Left lung (tissue), 14 donors: ENCODE measurements at places on chromosomes 1 and 21.

DNA sequence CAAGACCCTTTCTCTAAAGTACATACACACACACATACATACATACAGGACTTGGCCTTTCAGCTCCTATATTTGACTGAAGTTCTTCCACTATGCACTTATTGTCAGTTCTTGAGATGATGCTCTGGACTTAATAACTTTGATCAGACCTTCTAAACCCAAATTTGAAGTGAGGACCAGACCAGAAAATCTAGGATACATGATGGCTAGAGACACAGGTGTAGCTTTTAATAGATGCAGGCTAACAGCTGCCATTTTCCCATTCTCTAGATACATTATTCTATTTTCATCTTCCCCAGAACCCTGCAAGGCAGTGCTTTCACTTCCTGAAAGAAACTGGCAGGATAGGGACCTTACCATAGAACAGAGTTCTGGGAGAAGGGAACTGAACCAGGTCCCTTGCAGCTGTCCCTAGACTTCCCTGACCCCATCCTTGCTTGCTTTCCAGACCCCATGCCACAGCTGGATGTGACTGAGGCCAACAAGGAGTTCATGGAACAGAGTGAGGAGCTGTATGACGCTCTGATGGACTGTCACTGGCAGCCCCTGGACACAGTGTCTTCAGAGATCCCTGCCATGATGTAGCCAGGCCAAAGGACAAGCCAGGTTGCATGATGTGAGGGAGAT, 14.9 kb upstream of the RAB42 start:
- DNase-seq: no peak

DNA sequence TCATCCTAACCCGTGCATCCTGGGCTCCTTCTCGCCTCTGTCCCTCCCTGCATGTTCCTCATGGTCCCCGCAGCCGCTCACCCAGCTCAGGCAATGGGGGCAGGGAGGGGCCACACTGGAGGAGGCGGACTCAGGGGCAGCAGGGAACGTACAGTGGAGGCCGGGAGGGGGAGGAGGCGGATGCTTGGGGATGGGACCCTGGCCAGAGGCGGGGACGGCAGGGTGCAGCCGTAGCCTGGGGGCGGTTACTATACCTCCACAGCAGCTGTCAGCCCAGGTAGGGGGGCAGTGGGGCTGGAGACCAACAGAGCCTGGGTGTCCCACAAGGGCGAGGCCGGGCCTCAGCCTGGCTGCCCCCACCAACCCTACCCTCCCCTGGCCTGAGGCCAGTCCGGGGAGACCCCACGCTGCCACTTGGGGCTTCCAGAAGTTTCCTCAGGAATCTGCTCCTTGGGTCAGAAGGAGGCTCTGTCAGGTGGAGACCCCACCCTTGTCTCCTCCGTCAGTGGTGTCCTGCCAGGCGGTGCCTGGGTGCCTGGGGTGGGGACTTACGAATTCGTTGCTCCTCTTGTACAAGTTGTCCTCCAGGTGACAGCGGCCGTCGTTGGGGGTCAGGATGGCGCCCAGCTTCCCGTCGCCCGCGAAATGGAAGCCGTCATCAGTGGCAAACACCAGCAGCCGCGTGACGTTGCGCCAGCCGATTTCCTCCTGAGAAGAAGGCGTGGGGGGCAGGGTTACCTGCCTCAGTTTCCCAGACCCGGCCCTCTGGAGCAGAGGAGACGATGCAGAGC, 20.7 kb downstream of the ITGB2 start:
- DNase-seq: peak; percentile 74

- no peak for DNase-seq
These were observed 161.6 kb upstream of the KLHDC7A start for GRCh38 chr1:18319099-18319498.

DNA sequence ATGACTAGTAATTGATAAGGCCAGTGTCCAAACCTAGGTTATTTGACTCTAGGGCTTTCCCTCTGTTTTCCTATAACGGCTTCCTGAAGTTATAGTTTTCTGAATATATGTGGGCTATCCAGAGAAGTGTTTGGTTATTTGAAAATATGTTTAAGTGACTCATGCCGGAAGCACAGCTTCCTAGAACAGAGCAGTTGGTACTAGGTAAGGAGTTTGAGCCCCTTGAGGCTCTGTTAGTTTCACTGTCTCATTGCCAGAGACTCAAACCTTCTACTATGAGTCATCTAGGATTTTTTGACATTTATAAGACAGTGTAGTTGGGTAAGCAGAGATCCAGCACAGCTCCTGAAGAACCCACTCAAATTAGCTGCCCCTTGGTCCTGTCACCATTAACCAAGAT, 27.1 kb upstream of the LEPR start:
- DNase-seq: no peak

DNA sequence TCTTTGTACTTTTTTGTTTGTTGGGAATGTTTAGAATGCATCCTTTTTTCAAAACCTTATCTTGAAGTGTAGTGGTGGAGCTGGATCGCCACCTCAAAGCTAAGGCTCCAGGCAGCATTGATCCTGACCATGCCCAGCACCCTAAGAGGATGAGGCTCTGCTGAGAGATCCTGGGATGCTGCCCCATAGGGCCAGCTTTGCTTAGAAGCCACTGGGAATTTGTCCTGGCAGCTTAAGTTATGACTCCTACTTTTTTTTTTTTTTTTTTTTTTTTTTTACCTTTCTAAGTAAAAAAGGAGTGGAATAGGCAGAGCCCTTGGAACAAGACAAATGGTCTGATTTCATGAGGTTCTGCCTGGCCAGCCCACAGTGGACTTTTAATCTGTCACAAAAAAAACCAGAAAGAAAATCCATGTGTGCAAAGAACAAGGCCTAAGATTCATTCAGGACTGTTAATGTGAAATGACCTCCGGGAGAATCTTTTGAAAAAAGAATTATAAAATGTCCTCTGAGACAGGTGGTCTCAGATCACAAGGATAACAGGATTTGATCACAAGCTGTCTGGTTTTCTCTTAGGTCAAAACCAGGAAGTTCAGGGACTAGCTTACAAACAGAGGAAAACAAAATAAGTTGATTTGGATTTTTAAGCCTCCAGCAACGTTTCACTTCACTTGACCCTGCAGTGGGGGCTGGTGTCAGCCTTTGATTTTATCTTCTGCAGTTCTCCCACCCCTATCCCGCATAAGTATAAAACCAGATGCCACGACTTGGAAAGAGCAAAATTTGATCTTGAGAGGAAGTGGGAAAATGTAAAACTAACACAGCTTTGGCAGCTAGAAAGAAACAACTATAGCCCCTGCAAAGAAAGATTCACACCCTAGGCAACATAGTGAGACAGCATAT, 25.9 kb upstream of the RAP1A start:
- DNase-seq: no peak

DNA sequence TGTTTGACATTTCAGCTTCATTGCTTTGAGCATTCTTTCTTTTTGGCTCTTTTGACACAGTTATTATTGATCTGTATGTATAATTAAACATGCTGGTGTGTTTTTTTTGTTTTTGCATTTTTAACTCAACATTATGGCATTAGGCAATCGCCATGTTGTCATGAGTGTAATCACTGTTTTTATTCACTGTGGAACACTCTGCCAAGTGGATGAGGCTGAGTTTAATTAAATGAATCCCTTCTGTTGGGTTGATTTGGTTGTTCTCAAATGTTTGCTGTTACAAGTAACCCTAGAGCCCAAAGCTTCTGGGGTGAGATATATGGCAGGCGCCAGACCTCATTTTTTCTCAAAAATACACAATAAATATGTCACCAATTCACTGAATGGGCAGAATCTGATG, 428.1 kb downstream of the MATN1 start:
- DNase-seq: no peak

GRCh38 chr21:33238565-33239255, 9.0 kb downstream of the IFNAR2 start:
- no peak for DNase-seq

DNA sequence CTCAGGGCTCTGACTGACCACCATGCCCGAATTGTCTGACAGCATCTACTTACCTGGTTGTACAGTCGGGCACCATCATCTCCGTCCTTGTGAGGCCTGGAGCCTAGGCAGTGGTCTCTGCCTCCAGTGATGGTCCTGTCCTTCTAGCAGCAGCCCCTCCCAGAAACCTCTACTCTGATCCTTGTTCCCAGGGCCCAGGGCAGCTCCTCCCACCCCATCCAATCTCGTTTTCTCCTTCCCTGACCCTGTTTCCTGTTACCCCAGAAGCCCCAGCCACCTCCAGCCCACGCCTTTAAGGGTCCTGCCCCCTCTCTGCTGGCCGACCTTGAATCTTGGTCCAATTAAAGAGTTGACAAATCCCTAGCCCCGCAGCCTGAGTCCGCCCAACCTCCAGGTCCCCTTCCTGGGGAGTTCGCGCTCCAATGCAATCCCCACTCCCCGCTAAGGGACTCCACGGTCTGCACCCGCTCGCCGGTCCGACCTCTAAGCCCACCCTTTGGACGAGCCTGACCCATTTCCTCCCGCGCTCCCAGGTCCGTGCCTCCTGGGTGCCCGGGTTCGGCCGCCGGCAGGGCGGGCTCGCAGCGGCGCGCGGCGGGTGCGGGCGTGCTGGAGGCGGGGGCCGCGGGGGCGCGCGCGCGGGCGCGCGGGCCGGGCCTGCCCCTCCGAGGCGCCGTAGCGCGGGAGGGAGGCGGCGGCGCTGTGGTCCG, at the start of gene B4GALT2:
Gene B4GALT2, plus strand, starts transcription at position 660 of the 710 bp plus-strand sequence. CDS start 1,951 bp downstream, outside the sequence.
- DNase-seq: peak; percentile 48

DNA sequence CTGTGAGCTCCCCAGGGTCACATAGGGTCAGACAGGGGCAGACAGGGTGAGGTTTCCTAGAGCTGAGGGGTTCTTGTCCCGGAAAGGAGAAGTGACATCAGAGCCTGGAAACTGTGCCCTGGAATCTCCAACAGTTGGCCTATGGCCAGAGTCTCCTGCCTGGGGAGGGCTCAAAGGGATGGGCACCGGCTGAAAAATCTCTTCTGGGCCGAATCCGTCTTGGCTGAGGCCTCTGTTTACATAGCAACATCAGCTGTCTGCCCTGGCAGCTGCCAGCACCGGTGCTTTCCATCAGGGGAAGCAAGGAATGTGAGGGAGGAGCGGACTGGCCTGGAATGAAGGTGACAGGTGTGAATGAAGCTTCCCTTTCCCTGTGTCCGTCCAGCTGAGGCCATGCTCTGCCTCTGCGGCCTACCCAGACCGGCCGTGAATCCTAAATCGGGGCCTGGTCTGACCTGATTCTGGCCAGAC, 30.7 kb downstream of the VASH2 start:
- DNase-seq: peak; percentile 24

DNA sequence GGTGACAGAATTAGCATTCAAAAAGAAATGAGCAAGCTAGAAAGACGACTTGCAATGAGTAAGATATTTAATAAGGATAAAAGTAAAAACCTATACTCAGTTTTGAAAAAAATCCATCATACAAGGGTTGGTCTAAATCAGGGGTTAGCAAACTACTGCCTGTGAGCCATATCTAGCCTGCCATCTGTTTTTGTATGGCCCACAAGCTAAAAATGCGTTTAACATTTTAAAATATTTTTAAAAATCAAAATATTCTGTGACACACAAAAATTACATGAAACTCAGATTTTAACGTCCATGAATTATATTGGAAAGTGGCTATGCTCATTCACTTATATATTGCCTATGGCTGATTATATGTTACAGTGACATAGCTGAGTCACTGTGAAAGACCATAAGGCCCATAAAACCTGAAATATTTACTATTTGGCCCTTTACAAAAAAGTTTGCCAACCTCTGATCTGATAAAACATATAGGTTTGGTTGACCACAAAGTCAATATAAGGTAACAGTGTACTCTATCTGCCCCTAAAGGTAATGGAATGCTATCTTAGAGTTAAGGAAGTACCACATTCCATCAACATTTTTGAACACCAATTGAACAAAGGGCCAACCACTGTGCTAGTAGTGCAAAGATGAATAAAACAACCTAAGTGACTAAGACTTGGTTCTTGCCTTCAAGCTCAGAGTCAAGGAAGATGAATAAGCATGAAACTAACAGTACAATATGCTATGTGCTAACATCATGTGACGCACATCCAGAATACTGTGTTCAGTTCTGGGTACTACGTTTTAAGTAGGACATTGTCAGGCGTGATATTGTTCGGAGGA, 3.2 kb downstream of the IFT25 start:
- no peak for DNase-seq

DNA sequence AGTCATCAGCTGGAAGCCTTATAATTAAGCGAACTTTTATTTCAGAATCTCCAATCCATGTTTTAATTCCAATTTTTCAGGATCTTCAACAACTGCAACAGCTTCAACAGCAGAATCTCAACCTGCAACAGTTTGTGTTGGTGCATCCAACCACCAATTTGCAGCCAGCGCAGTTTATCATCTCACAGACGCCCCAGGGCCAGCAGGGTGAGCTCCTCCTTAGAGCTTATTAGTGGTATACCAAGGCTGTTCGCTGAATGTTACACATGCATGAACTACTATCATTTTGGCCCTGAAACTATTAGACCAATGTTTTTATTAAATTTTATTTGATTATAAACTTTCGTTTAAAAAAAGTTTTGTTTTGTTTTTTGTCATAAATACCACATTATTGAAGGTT, 142.4 kb downstream of the CD247 start:
- DNase-seq: no peak

DNA sequence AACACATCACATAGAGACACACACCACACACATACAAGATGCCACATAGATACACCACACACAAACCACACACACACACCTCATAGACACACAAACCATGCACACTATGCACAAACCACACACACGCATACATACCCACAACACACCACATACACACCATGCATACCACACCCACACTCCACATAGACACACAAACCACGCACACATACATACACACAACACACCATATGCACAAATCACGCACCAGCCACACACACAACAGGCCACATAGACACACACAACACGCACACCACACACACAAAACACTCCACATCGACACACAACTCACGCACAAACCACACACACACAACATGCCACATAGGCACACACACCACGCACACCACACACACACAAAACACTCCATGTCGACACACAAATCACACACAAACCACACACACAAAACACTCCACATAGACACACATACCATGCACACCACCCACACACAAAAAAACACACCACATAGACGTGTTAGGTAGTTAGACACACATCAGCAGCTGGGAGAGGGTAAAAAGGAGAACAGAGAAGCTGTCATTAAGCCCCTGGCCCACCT, 49.5 kb upstream of the SLC19A1 start:
- DNase-seq: peak; percentile 5

- no peak for DNase-seq
These were observed 17.0 kb upstream of the ALG14 start for GRCh38 chr1:95089650-95090287.

- no peak for DNase-seq
These were observed 609.2 kb downstream of the KCNT2 start for GRCh38 chr1:195999022-195999421.

- no peak for DNase-seq
These were observed 22.3 kb upstream of the CASQ2 start for GRCh38 chr1:115790846-115791245.

- DNase-seq: no peak
These were observed 35.1 kb downstream of the UAP1 start for GRCh38 chr1:162596514-162597170.

DNA sequence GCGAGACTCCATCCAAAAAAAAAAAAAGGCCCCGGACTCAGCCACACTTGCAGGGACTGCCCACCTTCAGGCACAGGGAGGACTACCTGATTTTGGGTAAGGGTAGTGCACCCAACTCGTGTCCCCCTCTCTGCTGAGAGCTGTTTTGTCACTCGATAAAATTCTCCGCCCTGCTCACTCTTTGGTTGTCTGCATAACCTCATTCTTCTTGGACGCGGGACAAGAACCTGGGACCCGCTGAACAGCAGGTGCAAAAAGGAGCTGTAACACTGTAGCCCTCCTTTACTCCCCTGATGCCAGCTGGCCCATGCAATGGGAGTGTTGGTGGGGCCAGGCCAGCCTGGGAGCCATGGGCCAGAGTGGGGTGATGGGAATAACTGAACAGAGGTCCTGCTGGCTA, 10.6 kb downstream of the S100B start:
- DNase-seq: no peak

- DNase-seq: no peak
These were observed 132.7 kb downstream of the RUNX1 start for GRCh38 chr21:34916446-34916845.
